SK-MEL-5 (cell line): ENCODE measurements at places on chromosomes 2 and 18. TPM values are rescaled to one million over a fixed set of nuclear protein-coding genes. Genes with fewer than 3 reads are reported as not detected.

YIPF4 gene
- total RNA-seq, result 68.0 and 68.9 TPM in 2 replicates

CXCR1 gene
- total RNA-seq, result not detected in 2 replicates

TCF7L1 gene
- total RNA-seq, result 0.71 and 1.1 TPM in 2 replicates

SCYGR4 gene
- total RNA-seq, result not detected in 2 replicates

RAB27B gene
- total RNA-seq, result 0.03 TPM in 1 of 2 replicates, not detected in the other

M1AP gene
- 0.08 and 0.21 TPM in 2 replicates for total RNA-seq

MRPL33 gene
- 210 and 245 TPM in 2 replicates for total RNA-seq

CNTNAP5 gene
- not detected in 2 replicates for total RNA-seq

EFR3B gene
- total RNA-seq, result 7.9 and 10.1 TPM in 2 replicates
